ENCODE measurements at places on chromosomes 5 and 9.

DNA sequence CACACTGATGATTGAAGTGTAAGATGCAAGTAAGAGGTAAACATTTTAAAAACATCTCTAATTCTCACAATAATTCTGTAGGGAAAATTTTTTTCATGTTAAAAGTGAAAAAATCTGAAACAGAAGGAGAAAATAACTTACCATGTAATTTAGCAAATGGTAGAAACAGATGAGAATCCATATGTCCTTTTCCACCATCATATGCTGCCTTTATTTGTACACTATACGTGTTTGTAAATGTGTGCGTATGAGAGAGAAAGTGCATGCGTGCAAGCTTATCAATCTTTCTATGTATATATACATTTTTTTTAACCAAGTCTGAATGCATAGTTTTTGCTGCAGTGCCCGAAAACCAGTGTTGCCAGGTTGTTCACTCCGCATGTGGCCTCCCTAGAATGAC is 186.7 kb downstream of the IZUMO3 start:
- DNase-seq = no peak

GRCh38 chr5:107815109-107815508 is 144.4 kb upstream of the EFNA5 start:
- no peak for DNase-seq

GRCh38 chr9:92974761-92975755 is 27.7 kb downstream of the FGD3 start:
- no peak for DNase-seq

GRCh38 chr5:168850683-168851082 is 271.5 kb upstream of the PANK3 start:
- DNase-seq = no peak

GRCh38 chr9:101093620-101094019 is 65.1 kb downstream of the PLPPR1 start:
- no peak for DNase-seq

- DNase-seq = no peak
These were observed 31.3 kb upstream of the IFNE start for GRCh38 chr9:21513431-21513830.

DNA sequence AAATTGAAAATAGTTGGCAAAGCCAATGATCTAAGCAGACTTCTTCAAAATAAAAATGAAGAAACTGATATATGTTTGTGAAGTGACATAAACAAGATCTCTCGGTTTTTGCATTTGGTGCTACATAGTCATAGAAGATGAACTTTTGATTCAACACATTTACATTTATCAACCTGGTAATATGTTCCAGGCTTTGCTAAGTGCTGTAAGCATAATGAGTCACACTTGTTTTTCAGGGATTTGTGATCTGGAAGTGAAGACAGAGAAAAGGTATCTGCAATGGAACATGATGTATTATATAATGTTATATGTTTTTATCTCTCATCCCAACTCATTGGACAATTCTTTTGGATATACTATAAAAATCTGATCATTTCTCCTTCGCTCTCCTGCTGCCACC is 801.4 kb downstream of the BRINP1 start:
- no peak for DNase-seq

GRCh38 chr5:93219641-93220145 is 361.3 kb downstream of the NR2F1-AS1 start:
- DNase-seq = no peak

GRCh38 chr9:112945620-112946208 is 55.0 kb upstream of the SLC46A2 start:
- no peak for DNase-seq

DNA sequence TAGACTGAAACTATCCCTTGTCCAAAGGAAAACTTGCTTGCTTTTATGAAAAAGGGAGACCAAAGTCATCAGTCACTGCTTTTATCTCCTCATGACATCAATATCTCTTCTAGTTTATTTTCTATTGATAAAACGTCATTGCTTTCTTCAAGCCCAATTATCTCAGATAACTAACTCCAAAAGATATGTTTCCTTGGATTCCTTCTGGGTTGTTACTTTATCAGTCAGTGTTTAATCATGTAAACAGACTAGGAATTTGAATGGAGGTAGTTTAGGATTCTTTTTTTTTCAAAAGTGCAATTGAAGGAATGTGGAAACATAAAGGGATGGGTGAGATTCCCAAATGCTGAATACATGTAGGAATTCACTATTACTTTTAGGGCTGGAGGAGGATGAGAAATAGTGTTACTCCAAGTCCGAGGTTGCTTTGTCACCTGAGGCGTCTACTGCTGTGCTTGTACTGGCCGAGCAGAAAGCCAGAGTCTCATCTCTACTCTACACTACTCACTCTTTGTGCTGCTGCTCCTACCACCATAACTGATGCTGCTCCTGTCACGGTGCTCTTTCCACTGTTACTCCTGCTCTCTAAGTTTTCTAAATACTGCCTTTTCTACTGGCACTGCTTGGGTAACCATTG is 1697.1 kb upstream of the NUDT12 start:
- DNase-seq = no peak

DNA sequence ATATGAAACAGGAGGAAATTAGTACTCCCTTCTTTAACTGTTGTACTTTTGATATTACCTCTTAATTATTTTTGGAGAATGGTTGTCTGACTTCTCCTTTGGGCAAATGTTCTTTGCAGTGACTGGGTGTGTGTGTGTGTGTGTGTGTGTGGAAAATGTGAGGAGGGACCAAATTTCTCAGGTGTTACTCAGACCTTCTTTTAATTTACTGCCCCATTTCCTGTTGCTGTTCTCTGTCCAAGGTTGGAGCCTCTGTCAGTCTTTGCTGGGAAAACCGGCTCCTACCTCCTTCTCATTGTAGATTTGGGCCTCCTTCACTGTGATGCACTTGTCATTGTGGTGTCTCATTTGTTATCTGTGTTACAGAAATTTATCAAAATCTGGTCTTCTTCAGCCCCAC is 68.4 kb downstream of the PBX3 start:
- no peak for DNase-seq

- no peak for DNase-seq
These were observed 51.9 kb downstream of the KLF4 start for GRCh38 chr9:107437716-107438115.

- no peak for DNase-seq
These were observed 267.5 kb downstream of the NR3C1 start for GRCh38 chr5:143135832-143136551.

- no peak for DNase-seq
These were observed 42.2 kb downstream of the FGD3 start for GRCh38 chr9:92989561-92989960.

DNA sequence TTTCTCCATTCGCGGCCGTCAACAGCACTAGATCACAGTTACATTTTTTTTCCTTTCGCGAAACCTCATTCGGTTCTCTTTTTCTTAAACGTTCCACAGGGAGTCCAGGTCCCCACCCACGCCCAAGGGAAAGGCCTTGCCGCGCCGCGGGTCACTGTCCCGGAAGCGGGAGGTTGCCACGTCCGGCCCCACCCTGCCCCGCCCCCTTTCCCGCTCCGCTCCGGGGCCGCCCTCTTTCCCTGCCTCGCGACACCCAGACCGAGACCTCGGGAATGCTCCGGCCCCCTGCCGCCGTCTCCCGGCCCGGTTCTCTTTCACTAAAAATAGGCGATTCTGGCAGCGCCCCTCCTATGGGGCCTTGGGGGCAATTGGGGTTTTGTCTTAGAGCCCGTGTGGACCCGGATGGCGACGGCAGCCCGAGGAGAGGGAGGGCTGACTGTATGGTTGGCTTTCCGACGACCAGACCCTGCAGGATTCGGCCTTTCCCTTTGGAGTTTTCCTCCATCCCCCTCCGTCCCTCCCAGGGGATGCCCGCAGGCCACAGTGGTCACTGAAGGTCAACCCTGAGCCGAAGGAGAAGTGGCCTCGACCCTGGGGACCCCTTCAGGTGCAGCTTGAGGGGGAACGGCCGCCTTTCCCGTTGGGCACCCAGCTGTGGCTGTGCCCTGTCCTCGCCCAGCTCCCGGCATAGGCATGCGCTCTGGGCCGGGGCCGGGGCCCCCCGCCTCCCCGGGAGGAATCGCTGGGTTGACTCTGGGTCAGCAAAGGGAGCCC is 2.8 kb upstream of the RACK1 start:
- peak; percentile 72 for DNase-seq
